RPMI7951 (cell line): ENCODE measurements at places on chromosomes 1 and 21.

DNA sequence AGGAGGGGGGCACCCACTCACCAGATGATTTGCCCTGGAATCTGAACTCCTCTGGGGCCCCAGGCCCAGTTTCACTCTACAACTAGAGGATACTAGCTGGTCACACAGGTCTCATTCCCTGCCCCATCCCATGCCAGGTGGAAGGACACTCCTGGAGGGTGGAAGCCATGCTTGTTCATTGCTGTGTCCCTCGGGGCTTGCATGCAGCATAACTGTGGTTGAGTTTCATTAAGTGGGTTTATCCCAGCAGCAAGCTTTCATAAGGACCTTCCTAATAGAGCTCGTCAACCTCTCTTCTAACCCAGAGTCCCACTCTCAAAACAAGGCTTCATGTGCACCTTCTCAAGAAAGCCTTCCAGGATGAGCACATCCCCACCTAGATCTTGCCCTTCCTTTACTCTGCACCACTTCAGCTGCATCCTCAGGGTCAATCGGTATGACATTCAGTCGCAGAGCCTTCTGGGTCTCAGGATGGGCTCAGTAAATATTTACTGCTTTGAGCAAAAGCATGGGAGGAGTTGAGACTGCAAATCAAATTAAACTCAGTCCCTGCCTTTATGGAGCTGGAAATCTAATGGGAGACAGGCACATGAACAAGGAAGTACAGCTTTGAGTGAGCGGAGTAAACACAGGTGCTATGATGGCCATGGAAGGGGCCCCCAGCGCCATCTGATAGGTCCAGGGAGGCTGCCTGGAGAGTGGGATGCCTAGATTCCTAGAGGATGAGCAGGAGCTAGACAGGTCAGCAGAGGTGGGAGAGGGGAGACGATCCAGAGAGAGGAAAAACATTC is 32.3 kb downstream of the LAMB3 start:
- DNase-seq, result no peak

- no peak for DNase-seq
Observed at GRCh38 chr1:11725616-11726015, 10.3 kb upstream of the AGTRAP start.

DNA sequence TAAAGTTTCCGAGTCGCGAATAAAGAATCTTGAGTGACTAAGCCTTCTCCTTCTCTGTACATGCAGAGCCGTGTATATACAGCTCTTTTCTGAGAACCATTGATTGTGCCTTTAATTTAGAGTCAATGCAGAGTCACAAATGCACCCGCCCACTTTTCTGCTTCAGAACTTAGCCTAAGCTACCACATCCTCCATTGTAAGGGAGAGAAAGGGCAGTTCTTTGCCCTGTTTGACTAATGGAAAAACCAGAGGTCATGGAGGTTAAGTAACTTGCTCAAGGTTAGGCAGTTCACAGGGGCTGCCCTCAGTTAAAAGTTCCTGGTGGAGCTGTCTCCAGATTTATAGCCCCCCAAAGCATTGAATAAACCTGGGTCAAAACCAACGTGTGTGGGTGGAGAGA is 139.6 kb downstream of the TOMM20 start:
- no peak for DNase-seq

DNA sequence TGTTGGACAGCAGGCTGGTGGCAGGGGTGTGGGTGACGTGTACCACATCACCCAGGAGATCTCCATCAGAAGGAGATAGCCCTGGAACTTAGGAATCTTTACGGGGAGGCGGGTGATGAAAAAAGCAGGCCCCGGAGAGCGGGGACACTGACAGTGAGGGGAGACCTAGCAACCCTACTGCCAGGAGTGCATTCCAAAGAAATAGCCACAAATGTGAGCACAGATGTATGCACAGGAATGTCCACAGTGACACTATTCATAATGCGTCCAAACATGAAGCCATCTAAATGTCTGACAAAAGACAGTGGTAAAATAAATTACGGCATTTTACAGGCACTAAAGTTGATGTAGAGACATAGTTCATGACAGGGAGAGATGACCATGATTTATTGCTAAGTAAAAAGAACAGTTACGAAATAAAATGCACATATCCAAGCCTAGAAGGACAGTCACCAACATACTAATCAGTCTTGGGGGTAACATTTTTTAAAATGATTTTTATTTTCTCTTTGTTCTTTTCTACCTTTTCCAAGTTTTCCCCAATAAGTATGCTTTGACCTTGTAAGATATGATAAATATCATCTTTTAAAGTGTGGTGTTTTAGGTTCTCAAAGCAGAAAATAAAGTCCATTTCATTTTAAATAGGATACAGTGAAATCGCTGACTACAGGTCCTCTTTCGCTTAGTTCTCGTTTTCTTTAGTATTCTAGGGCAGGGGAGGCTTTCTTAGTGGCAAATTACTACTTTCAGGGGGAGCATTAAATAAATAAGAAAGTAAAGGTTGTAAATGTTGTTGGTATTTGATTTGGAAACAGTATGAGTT is 21.3 kb downstream of the CD247 start:
- DNase-seq, result no peak

GRCh38 chr1:225863167-225863566 is 19.0 kb downstream of the TMEM63A start:
- no peak for DNase-seq

DNA sequence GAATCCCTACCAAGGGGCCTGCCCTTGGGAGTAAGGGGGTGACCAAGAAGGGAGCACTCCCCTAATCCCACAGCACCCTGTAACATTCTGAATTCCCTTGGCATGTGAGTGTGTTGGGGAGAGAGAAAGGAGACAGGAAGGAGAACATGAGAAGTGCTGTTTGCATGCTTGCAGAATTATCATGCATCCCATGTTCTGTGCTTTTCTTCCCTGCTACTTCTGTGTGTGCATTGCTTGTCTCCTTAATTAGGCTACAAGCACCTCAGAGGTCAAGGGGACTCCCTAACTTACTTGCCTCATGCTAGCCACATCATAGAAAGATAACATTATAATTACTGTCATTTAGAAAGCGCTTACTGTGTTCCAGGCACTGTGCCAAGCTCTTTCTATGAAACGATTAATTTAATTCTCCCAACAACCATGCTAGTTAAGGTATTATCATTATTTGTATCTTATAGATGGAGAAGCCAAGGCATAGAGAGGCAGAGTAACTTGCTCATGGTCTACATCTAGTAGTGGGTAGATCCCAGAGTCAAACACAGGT is 11.1 kb downstream of the NOS1AP start:
- no peak for DNase-seq

- no peak for DNase-seq
Observed at GRCh38 chr21:31977816-31978215, 105.0 kb downstream of the HUNK start.

- peak; percentile 62 for DNase-seq
Observed at GRCh38 chr1:13749543-13750341, 49.8 kb downstream of the PRDM2 start.

- no peak for DNase-seq
Observed at GRCh38 chr1:182589931-182590330, 875 bp upstream of the RNASEL start.

GRCh38 chr21:41112740-41113692 is 54.9 kb upstream of the BACE2 start:
- peak; percentile 96 for DNase-seq

DNA sequence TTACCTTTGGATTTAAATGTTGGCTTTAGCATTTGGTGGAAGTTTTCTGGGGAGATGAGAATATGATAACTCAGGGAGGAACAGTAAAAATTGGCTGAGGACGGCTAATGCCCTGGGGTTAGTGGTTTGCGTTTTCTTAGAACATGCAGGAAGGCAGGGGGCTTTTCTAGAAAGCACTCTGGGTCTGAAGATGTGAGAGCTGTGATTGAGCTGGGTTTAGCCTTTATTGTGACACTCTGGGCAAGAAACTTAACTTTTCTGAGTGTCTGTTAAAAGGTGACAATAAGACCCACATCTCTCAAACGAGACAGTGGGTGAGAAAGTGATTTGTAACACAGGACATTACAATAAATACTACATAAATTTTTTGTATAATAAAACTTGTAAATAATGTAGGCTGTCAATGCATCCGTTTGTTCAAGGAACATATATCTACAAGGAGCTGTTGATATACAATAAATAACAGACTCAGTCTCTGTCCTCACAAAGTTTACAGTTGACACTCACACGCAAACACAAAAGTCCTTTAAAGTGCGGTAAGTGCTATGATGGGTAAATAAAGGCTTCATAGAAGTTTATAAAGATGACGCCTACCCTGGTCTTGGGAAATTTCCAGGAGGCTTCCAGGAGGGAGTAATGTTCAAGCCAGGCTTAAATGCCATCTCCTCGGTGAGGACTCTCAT is 49.5 kb upstream of the MRPS6 start:
- peak; percentile 34 for DNase-seq

DNA sequence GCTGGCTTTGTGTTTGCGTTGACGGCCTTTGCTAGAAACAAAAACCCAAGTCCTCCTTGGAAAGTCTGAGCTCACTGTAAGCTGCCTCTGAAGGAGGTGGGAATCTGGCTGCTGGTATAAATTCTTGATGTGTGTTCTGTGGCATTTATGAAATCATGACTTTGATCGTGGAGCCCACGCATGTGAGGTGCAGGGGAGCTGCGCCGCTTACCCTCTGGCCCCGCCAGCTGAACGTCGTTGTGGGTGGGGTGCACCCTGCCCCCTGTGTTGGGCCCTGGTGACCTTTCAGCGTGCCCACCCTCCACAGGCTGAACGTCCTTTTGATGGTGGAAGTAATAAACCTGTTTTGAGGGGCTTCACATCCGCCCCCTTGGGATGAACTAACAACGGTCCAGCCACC is 21.2 kb upstream of the DIP2A start:
- DNase-seq, result no peak

DNA sequence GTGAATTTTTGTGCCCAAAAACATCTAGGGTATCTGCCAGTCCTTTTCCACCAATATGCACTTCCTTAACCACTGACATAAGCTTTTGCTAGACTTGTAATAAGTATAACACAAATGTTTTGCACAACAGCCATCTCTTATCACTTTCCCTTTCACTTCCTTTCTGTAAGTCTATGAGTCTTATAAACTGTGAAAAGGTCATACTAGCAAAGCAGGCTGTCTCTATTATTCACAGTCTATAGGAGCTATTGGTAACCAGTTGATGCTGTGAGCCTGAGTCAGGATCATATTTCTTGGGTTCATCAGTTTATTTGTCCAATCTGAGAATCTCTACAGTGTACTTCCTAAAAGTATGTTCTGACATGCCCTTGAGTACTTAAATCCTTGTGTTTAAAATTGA is 172.6 kb downstream of the CHRM3 start:
- DNase-seq, result no peak

GRCh38 chr1:7068552-7068951 is 283.3 kb downstream of the CAMTA1 start:
- peak; percentile 13 for DNase-seq

GRCh38 chr1:6438047-6438525 is 13.5 kb downstream of the ESPN start:
- DNase-seq, result peak; percentile 40

DNA sequence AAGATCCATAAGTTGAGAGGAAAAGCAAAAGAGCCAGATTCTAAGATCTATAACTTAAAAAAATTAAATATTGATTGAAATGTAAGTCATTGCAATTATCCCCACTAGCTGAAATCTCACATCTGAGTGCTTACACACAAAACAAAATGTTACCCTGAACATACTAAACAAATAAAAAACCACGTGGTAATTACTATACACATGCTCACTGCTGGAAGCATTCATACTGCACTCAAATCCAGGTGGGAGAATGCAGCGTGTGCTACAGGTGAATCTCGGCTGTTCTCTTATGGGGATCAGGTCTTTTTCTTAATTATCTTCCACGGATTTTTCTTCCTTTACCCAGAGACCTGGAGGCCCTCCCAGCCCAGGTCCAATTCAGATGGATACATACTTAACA is 74.3 kb downstream of the SDC3 start:
- no peak for DNase-seq

DNA sequence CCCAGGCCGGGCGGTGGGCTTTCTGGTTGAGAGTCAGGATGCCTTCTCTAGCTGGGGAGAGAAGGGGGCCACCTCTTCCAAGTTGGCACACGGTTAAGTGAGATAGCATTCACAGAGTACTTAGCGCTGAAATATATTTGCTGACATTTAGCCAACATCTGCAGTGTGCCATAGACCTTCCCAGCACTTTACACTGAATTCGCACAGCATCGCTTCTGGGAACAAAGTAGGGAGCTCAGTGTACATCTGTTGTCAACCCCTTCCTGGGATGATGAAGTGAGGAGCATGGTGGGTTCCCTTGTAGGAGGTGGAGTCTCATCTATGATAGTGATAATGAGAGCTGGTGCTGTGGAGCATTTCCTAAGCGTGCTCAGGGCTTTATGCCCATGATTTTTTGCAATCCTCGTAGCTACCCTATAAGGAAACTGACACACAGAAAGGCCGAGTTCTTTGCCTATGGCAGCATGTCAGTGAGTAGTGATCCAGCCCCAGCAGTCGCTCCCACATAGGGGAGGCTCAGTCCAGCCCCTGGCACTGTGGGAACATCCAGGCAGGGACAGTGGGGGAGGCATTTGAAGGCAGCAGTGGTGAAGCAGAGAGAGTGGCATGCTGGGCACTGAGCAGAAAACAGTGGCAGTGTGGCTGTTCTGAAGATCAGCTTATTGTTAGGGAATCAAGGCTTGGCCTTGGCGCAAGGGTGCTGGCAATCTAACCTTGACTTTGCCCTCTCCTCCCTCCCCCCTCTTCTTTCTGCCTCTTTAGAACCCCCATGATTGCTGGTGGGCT is 176.2 kb downstream of the PGBD5 start:
- no peak for DNase-seq

DNA sequence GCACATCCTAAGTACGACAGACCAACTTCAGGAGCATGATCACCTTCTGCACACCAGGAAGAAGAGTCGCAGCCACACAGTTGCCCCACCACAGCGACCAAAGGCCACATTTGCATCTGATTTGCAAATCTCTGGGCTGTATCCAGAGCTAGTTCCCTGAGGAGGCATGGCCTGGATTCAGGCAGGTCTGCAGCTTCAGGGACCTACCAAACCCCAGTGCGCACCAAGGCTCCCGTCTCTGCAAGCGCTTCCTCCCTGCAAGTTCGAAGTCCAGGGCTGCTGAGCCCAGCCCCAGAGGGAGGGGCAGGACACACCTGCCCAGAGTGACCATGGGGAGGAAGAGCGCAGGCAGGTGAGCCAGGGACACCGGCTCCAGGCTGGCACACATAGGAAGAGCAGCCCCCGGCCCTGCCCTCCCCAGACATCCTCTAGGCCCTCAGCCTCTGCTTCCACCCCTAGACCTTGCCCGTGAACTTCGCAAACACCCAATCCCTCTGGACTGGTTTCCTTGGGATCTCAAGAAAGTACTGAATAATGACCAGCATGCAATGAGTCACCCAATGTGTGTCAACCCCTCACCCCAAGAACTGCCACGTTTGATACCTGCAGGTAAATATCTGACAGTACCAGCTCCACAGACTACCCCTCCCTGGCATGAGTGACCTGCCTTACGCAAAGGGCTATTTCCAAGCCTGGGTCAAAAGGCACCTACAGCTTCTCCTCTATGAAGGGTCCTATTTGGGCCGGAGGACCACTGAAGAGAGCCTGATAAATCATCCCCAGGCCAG is 36.8 kb downstream of the CASZ1 start:
- DNase-seq, result no peak
